ENCODE measurements at places on chromosomes 3 and 15.

DNA sequence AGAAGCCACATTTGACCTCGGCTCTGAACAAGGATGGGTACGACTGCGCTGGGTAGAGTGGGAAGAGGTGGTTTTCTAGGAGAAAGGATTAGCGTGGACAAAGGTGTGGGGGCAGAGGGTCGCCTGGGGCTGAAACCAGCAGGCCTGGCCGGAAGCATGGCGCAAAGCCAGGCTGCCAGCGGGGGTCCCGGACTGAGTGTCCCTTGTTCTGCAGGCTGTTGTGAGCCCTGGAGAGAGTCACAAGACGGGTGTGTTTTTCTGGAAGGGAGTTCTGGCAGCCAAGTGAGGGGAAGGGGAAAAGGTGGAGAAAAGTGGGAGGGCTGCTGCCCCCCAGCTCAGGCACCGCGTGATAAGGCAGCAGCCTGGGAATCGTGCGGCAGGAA is 98.5 kb upstream of the MEF2A start:
- no peak for DNase-seq

DNA sequence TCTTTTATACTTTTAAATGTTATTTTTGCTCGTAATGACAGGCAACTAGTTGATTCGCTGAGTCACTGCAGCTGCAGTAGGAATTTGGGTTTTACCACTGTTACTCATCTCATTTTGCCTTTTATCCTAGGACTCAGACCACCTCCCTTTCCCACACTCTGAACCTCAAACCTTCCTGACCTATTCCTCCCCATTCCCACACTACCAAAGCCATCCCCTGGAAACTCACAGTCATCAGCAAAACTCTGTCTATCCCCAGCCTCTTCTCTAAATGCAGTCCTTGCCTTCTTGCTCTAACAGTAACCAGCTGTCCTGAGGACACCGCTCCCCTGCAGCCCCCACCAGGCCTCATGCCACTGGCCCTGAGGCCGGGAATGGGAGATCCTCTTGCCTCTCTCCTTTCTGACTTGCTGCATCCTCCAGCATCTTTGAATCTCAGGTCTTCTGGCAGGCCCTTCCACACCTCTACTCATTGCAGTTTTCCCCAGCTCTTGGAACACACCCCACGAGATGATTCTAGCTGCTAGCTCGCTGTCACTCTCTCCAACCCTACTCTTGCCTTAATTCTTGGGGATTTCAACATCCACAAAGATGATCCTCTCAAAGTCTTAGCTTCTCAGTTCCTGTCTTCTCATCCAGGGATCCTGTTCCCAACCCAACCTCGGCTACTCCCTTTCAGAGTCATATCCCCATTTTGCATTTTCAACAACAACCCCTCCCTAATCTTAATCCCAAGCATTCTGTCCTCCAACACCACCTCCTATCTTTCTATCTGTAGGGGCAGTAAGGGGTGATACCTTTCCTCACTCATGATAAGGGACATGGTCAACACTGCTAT is 55.9 kb upstream of the C3orf80 start:
- DNase-seq = no peak

DNA sequence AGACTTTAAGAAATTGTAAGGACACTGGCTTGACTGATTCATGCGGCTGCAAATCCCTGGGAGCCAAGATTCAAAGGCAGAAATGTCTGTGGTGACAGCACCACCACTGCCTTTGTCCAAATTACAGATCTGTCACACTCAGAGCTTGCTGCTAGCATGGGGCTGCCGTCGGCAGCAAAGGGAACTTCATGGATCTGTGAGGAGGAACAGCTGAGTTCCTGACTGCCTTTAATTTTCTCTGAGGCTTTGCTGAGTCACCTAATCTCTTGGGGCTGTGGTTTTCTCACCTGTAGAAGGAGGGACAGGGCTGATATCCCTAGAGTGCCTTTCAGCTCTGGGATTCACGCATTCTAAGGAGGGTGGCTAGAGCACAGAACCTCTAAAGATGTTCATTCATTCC is 4.1 kb upstream of the PAK6 start:
- no peak for DNase-seq

DNA sequence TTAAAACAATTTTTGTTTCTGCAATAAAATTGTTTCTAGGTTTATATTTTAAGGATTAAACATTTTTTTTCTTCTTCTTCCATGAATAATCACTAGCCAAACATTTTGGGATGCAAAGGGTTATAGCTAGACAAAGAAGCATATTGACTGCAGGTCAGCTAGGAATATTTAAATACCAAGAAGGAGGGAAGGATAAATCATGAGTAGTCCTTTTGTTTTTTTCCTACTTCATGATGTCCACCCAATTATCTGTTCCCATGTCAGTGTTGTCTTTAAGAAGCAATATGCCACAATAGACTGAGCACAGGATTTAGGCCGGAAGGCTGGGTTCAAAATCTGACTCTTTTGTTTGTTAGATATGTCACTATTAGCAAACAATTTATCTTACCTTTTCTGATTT is 82.1 kb downstream of the VPS8 start:
- no peak for DNase-seq
